ENCODE measurements at places on chromosomes 6 and 20.

DNA sequence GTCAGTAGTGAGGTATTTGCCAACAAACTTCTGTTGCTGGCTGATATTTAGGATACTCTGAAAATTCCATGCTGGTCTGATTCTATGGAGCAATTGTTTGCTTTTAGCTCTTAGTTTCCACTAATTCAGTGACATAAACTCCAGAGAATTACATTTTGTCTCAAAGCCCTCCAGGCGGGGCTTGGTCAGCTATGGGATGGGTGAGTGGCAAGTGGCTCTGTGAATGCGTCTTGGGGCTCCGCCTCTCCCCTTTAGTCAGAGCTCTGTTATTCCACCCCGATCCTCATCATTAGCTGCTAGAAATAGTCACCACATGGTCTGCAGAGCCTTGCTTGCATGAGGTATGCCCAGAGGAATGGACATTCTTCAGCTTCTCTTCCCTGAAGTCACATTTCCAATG is 540.6 kb downstream of the QKI start:
- DNase-seq: no peak

- no peak for DNase-seq
These were observed 206.6 kb upstream of the CST7 start for GRCh38 chr20:24742436-24742835.

DNA sequence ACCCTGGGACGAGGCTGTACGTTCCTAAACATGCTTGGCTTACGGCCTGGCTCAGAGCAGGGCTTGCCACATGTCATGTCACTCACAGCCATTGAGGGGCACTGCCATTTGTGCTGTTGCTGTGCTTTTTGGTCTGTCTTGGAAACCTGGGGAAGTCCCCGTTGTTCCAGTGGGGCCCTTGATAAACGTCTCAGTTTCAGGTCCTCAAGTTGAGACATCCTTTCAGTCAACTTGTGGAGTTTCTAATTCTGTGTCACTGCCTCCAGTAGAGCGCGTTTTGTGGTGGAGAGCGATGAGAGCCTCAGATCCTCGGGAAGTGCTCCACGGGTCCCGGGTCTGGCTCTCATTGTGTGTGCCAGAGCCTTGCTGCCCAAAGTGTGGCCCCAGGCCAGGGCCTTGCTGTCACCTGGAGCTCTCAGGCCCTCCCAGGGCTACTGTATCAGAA is 43.0 kb upstream of the CCR6 start:
- no peak for DNase-seq

GRCh38 chr6:139698526-139699176 is 324.2 kb upstream of the CITED2 start:
- DNase-seq: peak; percentile 67

GRCh38 chr6:2767657-2768524 is 2.7 kb downstream of the WRNIP1 start:
- DNase-seq: no peak

- no peak for DNase-seq
These were observed 41.2 kb downstream of the HIVEP2 start for GRCh38 chr6:142903812-142904211.

- no peak for DNase-seq
These were observed 285.2 kb downstream of the UST start for GRCh38 chr6:149031859-149032598.

GRCh38 chr6:57297505-57297904 is 19.9 kb upstream of the PRIM2 start:
- DNase-seq: no peak
